ENCODE measurements at places on chromosomes 11 and 22.

GRCh38 chr22:23137905-23138561, 3.8 kb downstream of the RSPH14 start:
- no peak for DNase-seq

- no peak for DNase-seq
These were observed 13.9 kb upstream of the KCTD17 start for GRCh38 chr22:37037669-37038068.

DNA sequence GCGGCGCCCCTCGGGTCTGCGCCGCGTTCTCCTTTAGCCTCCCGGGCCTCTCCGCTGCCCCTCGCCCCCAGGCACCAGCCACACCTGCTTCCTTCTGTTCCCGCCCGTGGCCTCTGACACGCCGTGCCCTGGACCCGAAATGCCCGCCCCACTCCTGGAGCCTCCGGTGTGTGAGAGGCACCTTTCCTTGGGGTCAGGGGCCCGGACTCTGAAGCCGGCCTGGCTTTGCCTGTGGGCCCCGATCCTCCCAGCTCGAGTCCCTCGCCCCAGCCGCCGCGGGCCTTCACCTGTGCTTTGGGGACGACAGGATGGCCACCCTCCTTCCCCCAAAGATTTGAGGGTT, 661 bp upstream of the CDPF1 start:
- no peak for DNase-seq

- no peak for DNase-seq
These were observed 257.8 kb upstream of the LUZP2 start for GRCh38 chr11:24238771-24239645.

DNA sequence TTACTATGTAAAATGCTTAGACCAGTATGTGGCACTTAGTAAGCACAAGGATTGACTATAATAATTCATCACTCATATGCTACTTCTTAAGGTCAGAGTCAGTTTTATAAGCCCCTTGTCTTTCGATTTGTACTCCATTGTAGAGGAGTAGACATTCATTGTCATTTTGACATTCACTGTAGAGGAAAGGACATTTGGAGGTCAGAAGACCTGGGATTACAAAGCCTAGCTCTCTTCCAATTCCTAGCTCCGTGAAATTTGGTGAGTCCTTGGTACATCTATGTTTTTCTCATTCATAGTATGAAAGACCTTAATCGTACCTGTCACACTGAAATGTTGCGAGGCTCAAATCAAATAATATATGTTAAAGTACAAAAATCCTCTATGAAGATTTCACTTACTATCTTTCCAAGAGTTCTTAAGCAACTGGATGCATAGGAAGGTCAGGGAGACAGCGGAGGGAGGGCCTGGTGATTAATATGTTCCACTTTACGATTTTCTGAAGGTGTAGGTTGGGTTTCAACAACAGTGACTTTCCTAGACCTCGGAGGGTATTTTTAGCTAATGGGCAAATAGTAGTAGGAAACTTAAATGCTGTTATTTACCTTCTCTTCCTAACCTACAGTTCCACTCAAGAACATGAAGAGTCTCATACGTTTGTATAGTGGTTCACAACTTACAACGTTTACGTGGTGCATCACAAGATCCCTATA, 1.4 kb upstream of the EMSY start:
- DNase-seq, result no peak

GRCh38 chr22:47046411-47047065, 284.1 kb downstream of the TBC1D22A start:
- no peak for DNase-seq

DNA sequence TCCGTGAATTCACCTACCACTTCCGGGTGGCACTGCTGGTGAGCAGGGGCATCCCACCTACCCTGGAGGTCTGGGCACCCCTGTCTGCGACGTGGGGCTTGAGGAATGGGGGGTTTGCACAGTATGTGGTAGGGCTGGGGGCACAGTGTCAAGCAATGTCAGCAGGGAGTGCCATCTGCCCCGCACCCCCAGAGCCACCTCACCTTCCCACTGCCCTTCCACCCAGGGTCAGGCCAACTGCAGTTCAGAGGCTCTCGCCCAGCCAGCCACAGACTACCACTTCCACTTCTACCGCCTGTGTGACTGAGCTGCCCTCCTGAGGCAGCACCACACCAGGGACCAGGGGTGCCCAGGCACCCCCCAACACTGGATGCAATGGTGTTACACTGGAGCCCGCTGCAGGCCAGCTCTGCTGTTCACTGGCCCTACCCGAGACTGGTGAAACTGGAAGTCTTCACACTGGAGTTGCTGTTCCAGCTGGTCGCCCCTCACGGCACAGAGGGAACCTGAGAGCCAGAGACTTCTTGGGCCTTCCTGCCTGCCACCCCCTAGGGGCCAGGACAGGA, 6.5 kb downstream of the TMEM258 start:
- no peak for DNase-seq
